SHP77 treated with DMSO at 0.1 percent for 48 hours (cell line): ENCODE measurements at places on chromosomes 6 and 20.

DNA sequence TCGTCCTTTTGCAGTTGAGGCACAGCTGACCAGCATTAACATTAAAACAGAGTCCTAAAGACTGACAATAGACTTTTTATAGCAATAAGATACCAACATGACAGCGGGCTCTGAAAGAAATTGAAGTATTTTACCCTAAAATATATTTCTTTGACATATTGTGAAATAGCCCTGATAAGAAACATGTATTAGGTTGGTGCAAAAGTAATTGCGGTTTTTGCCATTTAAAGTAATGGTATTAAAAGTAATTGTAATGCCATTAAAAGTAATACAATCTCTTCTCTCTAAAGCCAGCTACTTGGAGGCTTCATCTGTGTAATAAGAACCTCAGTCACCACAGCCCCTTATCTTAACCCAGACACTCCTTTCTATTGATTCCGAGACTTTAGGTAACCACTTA lies 394.6 kb downstream of the PREX1 start:
- no peak for DNase-seq

DNA sequence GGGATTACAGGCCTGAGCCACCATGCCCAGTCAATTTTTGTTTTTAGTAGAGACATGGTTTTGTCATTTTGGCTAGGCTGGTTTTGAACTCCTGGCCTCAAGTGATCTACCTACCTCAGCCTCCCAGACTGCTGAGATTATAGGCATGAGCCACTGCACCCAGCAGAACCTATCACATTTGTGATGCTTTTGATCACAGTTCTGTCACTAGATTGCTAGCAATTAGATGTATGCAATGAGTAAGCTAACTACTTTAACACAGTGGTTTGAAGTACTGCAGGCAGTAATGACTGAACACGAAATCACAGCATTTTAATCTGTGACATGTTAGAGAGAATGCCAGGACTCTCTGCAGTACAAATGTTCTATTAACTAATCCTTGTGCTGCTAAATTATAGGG lies 19.6 kb upstream of the SAMHD1 start:
- DNase-seq = no peak

DNA sequence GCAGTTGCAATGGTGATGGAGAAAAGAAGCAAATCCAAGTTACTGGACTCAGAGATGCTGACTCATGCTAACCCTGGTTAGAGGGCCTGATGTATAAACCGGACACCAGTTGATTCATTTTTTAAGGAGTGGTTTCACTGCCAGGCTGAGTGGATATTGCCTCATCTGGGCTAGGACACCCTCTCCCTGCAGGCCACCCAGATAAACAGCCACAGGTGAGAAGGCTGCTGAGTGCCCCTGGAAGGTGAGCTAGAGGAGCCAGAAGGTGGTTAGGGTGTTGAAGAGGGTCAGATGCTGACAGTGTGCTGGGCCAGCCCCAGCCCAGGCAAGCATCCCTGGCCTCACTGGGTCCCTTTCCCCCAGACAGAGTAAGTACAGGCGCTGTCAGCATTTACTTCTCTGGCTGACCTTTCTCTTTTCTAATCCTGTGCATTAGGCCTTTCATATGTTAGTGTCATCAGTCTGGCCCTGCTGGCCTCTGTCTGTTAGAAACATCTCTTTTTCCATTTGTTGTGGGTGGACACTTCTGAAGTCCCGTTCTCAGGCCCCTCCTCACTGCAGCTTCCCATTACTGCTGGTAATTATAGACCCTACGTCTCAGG lies 13.5 kb downstream of the EPB41L1 start:
- DNase-seq = no peak

DNA sequence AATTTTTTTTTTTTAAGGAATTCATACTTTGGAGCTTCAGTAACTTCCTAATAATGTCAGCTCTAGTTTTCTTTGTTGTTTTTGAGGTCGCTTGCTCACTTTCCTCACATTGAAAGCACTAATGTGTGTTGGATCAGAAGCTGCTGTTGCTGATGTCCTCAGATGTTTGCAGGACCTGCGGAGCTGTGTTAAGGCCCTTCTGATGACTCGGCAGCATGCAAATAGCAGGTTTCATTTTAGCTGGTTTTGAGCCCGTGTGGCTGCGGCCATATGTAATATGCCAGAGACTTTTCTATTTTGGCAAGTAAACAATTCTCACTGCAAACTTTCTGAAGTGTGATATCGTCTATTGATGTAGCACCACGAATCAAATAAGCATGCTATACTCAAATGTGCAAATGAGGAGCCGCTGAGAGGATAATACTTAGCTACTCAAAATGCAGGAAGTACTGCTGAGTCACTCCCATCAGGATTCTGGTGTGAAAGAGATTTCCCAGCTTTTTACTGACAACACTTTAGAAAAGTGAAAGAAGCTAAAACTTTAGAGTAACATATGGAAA lies 187.8 kb downstream of the SASH1 start:
- no peak for DNase-seq

GRCh38 chr6:139370283-139370998 lies 4.0 kb downstream of the CITED2 start:
- peak; percentile 24 for DNase-seq

GRCh38 chr6:40611434-40611833 lies 24.3 kb upstream of the LRFN2 start:
- DNase-seq = no peak

GRCh38 chr6:150641398-150642139 lies 41.9 kb downstream of the PLEKHG1 start:
- DNase-seq = no peak

GRCh38 chr6:105209950-105210706 lies 30.3 kb upstream of the POPDC3 start:
- no peak for DNase-seq
